ENCODE measurements at places on chromosomes 7 and 10.

GRCh38 chr7:139339025-139339424, 2.1 kb upstream of the FMC1 start:
- no peaks in the 10 kb centered on the region for H3K4me1 ChIP-seq
- no peak overlapping the region for H3K27ac ChIP-seq
- no peak overlapping the region for H3K4me3 ChIP-seq
- no peak for DNase-seq
- H3K36me3 ChIP-seq = no peaks in the 10 kb centered on the region

- DNase-seq = no peak
- no peaks in the 10 kb centered on the region for H3K27me3 ChIP-seq
- H3K36me3 ChIP-seq = no peaks in the 10 kb centered on the region
- H3K27ac ChIP-seq = no peak overlapping the region
- peaks cover 6% of the 10 kb centered on the region for H3K4me1 ChIP-seq
Observed at GRCh38 chr7:2109251-2109872, 123.4 kb downstream of the MAD1L1 start.

- DNase-seq = no peak
- no peaks in the 10 kb centered on the region for H3K36me3 ChIP-seq
- H3K27me3 ChIP-seq = peaks cover 4% of the 10 kb centered on the region
- H3K4me1 ChIP-seq = peaks cover 11% of the 10 kb centered on the region
Observed at GRCh38 chr10:101028446-101029337, 2.2 kb downstream of the PDZD7 start.

DNA sequence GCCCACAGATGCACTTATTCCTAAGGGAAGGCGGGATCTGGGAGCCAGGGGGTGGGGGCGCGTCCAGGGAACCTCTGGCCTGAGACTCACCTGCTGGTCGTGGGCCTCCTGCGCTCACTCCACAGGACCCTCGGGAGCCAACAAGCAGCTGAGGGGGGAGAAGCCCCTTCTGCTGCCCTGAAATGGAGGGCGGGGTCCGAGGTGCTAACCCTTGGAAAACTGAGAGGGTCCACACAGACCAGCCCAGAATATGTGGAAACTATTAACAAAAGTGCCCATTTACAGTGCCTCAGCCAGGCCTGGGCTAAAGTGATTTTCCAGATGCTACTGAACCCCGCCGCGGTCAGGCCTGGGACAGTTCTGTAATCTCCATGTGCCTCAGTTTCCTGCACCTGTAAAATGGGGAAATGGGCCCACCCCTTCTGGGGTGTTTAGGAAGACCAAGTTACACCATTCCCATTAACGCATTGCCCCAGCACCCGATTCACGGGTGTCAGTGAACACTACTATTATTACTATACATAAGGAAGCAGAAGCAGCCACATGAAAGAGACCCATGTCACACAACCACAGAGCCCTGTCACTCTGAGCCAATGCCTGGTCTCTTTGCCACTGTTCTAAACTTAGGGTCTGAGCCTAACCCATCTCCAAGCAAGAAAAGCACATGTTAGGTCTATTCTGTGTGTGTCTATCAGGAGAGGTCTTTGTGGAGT, 630 bp upstream of the VSTM4 start:
- no peak for DNase-seq
- no peaks in the 10 kb centered on the region for H3K36me3 ChIP-seq
- no peaks in the 10 kb centered on the region for H3K27me3 ChIP-seq
- no peaks in the 10 kb centered on the region for H3K4me1 ChIP-seq

DNA sequence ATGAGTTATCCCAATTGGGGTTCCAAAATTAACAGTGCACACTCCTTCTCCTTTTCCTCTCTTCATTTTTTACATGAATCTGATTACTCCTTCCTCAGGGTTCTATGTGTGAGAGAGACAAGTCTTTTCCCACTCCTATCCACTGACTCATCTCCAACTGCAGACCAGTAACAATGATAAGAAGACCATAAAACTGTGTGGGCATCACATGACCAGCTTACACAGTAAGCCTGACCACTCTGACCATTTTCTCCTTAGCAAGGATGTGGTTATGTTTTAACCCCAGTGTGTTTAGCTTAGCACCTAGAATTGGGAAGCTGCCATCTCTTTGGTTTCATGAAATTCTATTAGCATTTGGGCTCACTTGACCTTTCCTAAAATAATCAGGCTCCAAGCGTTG, 145.0 kb upstream of the CALCR start:
- no peak overlapping the region for H3K27ac ChIP-seq
- no peaks in the 10 kb centered on the region for H3K36me3 ChIP-seq
- no peak overlapping the region for H3K4me3 ChIP-seq
- no peaks in the 10 kb centered on the region for H3K4me1 ChIP-seq

DNA sequence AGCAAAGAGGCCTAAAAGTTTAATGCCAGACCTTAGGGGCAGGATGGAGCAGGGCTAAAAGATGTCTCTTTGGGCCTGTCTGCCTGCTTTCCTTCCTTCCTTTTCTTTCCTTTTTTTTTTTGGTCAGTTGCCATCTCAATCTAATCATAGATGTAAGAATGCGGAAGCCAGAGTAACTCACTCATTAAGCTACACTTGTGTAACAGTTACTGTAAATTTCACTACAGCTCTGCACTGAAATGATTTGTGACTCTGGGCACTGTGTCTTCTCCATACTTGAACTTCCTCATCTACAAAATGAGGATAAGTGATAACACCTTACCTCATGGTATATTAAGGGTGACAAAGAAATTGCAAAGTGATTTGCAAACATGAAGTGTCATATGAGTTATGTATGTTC, 75.5 kb upstream of the AGK start:
- H3K36me3 ChIP-seq = no peaks in the 10 kb centered on the region
- no peaks in the 10 kb centered on the region for H3K27me3 ChIP-seq
- no peak overlapping the region for H3K4me3 ChIP-seq

DNA sequence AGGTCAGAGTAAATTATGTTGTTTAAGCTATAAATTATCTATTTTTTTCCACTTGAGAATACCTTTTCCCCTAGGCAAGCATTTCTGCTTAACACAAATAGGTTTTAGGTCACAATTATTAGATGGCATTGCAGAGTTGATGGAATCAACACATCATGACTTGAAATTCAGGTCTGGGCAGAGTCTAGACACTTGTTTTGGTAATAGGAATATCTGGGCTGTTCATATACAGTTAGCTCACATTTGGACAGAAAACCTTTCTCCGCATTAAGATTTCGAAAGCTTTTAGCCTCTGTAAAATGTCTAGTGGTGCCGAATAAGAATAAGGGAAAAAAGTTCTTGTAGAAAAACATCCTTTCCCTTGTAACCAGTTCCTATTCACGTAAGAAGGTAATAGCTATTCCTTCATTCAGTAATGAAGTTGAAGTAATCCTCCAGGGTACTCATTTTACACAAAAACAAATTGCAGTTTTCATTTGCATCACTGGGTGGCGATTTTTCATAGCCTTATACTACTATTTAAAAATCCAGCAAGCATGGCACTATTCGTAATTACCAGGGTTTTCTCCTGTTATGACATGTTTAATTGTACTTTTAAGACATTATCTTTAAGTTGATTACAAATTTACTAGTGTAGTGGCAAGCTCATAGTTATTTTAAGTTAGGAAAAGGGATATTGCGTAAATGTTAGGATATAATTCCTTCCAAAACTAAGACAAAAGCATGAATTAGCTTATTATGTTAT, 37.0 kb downstream of the RPA3 start:
- no peak overlapping the region for H3K27ac ChIP-seq
- H3K27me3 ChIP-seq = no peaks in the 10 kb centered on the region
- no peaks in the 10 kb centered on the region for H3K4me1 ChIP-seq
- H3K4me3 ChIP-seq = no peak overlapping the region
- no peaks in the 10 kb centered on the region for H3K36me3 ChIP-seq
- DNase-seq = no peak

DNA sequence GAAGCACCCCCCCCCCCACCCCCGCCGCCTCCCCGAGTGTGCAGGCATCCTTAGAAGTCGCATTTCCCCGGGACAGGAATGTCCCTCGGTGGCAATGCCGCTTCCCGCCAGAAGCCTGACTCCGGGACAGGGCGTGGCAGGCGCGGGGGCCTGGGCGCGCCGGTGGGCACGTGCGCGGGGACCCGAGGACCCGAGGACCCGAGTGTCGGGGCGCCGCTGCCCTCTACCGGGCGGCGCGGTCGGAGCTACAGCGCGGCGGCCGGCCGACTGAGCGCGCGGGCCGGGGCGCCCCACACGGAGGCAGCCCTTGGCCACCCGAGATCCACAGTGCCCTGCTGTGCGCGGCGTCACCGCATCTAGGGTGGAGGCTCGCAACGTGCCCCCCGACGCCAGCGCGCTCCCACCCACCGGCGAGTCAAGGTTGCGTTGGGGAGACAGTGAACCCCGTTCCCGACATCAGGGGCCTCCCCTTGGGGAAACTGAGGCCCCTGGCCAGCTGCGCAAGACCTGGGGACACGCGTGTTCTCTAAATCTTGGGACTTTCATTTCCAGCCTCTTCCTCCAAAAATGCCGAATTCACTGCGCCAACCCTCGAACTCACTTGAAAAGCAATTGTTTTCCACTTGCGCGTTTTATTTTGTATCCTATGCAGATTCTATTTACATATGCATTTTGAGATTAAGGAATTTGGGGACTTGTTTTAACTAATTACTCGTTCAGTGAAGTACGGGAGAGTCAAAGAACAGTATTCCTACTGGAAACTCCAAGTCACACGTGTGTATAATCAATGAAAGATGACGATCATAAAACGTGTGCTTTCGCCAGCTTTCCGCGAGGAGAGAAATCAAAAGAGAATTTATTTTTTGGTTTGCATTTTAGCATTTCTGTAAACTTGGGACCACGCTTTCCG, 3.1 kb upstream of the CUX1 start:
- no peak for DNase-seq
- no peaks in the 10 kb centered on the region for H3K36me3 ChIP-seq
- H3K27ac ChIP-seq = no peak overlapping the region
- peak overlapping the region; percentile 73 for H3K4me3 ChIP-seq
- peaks cover 2% of the 10 kb centered on the region for H3K4me1 ChIP-seq

DNA sequence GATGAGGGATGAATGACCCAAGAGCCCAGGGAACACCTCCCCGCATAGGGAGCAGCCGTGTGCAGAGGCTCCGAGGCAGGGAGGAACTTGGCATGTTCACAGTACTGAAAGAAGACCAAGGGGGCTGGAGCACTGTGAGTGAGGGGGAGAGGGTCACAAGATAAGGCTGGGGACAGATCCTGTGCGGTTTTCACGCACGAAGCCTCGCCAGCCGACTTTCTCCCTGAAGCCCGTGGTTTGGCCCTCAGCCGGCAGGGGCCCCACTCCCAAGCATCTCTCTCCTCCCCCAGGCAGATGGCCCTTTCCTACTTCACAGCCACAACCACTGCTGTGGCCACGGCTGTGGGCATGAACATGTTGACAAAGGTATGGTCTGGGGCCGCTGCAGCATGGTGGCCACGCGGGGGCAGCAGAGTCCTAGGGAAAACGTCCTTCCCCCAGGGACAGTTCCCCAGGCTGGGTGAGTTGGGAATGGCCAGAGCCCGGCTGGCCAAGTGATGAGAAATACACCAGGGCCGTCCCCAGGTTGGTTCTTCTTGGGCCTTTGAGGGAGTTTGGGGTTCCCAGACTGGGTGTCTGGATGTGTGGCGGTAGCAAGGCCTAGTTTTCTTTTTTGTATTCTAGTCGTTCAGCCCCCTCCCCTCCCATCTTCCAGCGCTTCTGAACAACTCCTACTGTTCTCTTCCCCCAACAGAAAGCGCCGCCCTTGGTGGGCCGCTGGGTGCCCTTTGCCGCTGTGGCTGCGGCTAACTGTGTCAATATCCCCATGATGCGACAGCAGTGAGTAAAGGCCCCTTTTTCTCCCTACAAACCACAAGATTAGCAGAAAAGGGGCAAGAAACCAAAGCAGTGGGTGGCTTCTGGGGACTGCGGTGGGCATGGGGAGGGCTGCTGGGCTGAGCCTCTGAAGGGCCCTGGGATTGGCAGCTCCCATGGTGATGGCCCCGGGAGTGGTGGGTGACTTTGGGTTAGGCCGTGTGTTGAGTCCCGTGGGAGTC, 14.4 kb upstream of the WBP1L start:
- peaks cover 24% of the 10 kb centered on the region for H3K36me3 ChIP-seq
- no peak overlapping the region for H3K4me3 ChIP-seq
- no peaks in the 10 kb centered on the region for H3K27me3 ChIP-seq
- DNase-seq = no peak
- no peaks in the 10 kb centered on the region for H3K4me1 ChIP-seq

DNA sequence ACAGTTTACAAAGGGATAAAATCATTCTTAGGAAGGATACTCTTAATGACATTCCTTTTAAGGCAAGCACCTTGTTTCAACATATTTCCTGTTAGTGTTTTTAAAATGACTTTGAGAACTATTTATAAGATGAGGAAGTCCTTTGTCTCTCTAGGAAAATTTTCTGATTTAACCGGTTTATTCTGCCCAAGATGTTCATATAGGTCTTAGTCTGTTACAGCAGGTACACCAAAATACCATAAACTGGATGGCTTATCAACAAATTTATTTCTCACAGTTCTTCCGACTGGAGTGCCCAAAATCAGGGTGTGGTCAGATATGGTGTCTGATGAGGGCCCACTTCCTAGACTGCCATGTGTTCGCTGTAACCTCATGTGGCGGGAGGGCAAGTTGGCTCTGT, 77.9 kb downstream of the GSAP start:
- no peak overlapping the region for H3K4me3 ChIP-seq
- no peaks in the 10 kb centered on the region for H3K27me3 ChIP-seq
- no peak for DNase-seq
- no peak overlapping the region for H3K27ac ChIP-seq
- H3K36me3 ChIP-seq = no peaks in the 10 kb centered on the region

DNA sequence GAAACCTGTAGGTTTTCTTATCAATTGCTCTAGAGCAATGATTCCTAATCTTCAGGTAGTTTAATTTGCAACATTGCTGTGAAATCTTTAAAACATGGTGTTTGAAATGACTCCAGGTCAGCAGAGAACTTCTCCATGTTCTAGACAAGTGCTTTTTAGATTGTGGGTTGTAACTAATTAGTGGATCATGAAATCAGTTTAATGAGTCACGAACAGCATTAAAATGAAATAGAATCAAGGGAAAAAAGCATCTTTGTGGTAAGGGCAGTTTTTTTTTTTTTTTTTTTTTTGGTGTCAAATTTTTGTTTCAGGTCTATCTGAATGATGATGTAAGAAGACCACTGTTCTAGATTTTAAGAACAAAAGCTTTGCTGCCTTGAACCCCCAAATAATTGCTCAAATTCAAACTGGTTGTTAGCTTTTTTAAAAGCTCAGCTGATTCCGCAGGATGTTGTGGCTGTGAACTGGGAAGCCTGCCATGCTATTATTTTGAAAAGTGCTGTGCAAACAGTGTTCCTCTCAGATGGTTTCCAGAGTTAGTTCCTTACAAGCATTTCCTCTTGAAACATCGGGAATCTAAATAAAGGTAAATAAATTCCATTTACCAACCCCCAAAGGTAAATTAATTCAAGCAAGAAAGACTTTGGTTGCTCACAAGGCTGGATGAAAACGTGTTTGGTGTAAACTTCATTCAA, 13.1 kb upstream of the PDK4 start:
- no peak overlapping the region for H3K27ac ChIP-seq
- H3K4me3 ChIP-seq = no peak overlapping the region
- H3K27me3 ChIP-seq = peaks cover 2% of the 10 kb centered on the region
- no peak for DNase-seq
- no peaks in the 10 kb centered on the region for H3K4me1 ChIP-seq
- H3K36me3 ChIP-seq = no peaks in the 10 kb centered on the region

GRCh38 chr10:21954132-21954531, 49.4 kb downstream of the DNAJC1 start:
- H3K27me3 ChIP-seq = no peaks in the 10 kb centered on the region
- no peaks in the 10 kb centered on the region for H3K4me1 ChIP-seq
- DNase-seq = no peak
- H3K36me3 ChIP-seq = no peaks in the 10 kb centered on the region
- H3K27ac ChIP-seq = no peak overlapping the region
